Vagina (tissue), 2 donors: ENCODE measurements at places on chromosomes 3 and 15. TPM values are rescaled to one million over a fixed set of nuclear protein-coding genes. Genes with fewer than 3 reads are reported as not detected.
A peak's percentile ranks its signal among the peaks of the same experiment; 100 is the strongest.

The DNAH1 gene
- total RNA-seq = 12.3 TPM

The GP5 gene
- total RNA-seq = not detected

The OR5K2 gene
- total RNA-seq = not detected

The TAGLN3 gene
- total RNA-seq = 3.9 TPM

The SCAMP5 gene
- total RNA-seq = 6.6 TPM

DNA sequence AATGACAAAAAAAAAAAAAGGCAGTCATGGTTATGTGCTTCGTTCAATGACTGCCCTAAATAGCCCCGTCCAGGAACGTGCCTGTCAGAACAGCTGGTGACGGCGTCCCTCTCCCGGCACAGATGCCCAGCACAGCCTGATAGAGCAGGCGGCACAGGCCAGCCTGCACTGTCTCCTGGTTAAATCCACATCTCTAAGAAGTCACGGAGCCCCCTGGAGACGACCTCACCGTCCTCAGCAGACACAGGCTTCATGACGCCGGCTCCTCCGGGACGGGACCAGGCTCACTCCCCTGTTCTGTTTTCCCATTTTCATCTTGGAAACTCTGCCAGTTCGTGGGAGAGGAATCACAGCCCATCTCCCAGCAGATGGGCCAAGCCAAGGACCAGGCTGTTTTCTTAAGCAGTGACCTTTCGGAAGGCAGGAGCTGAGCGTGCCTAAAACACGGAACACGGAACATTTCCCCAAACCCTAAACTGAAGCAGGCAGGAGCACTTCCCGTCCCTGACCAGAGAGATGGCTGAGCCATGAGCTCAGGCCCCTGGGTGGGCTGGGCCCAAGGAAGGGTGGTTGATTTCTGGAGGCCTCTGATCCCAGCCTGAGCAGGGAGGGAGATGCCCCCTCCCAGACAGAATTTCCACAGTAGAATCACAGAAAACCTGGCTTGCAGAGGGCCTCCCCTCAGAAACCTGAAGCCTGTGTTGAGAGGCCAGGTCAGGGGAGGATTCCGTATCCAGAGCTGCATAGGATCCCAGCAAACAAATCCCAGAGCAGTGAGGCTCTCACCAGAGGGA, 35.9 kb downstream of the ADCY5 start:
- no peaks in the 10 kb centered on the region for H3K27me3 ChIP-seq
- H3K4me3 ChIP-seq = peak overlapping the region; percentile 18
- DNase-seq = no peak
- H3K36me3 ChIP-seq = no peaks in the 10 kb centered on the region
- H3K27ac ChIP-seq = peak overlapping the region; percentile 82

GRCh38 chr15:90597577-90597976, 67.9 kb downstream of the CRTC3 start:
- DNase-seq = no peak
- peaks cover 56% of the 10 kb centered on the region for H3K4me1 ChIP-seq
- peak overlapping the region; percentile 63 for H3K27ac ChIP-seq
- H3K27me3 ChIP-seq = no peaks in the 10 kb centered on the region
- peaks cover 5% of the 10 kb centered on the region for H3K36me3 ChIP-seq

DNA sequence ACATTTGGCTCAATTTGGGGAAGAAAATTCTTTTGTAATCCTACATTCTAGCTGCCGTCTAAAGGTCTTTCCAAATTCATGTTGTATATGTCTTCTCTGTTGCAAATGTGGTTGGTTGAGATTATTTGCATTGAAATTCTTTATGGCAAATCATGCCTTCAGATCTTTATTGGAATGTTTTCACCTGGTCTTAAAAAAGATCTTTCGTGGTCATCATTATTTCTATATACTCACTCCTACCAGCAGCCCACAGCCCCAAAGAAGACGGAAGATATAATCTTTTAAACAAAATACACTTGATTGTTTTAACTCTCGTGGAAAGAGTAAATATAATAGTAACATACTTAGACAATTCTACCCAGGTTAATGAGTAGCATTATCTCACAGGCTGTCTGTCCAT, 41.5 kb upstream of the PPARG start:
- no peak for DNase-seq
- H3K4me3 ChIP-seq = no peak overlapping the region
- H3K27me3 ChIP-seq = no peaks in the 10 kb centered on the region
- no peak overlapping the region for H3K27ac ChIP-seq
- no peaks in the 10 kb centered on the region for H3K4me1 ChIP-seq
- no peaks in the 10 kb centered on the region for H3K36me3 ChIP-seq

- H3K36me3 ChIP-seq = no peaks in the 10 kb centered on the region
- no peak overlapping the region for H3K27ac ChIP-seq
- DNase-seq = no peak
- H3K4me1 ChIP-seq = no peaks in the 10 kb centered on the region
Observed at GRCh38 chr3:159645874-159646273, 342.8 kb upstream of the IL12A start.

DNA sequence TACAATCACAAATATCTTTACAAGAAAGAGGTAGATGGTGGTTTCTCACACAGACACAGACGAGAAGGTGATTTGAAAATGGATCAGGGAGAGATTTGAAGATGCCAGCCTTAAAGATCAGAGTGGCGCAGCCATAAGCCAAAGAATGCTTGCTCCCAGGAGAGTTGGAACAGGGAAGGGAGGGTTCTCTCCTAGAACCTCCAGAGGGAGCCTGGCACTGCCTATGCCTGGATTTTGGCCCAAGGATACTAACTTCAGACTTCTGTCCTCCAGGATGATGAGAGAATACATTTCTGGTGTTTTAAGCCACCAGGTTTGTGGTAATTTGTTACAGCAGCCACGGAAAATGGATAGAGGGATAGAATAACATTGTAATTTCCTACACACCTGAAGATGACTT, 279.1 kb downstream of the FAM43A start:
- no peaks in the 10 kb centered on the region for H3K36me3 ChIP-seq
- H3K4me3 ChIP-seq = no peak overlapping the region
- H3K27ac ChIP-seq = no peak overlapping the region
- no peaks in the 10 kb centered on the region for H3K4me1 ChIP-seq

DNA sequence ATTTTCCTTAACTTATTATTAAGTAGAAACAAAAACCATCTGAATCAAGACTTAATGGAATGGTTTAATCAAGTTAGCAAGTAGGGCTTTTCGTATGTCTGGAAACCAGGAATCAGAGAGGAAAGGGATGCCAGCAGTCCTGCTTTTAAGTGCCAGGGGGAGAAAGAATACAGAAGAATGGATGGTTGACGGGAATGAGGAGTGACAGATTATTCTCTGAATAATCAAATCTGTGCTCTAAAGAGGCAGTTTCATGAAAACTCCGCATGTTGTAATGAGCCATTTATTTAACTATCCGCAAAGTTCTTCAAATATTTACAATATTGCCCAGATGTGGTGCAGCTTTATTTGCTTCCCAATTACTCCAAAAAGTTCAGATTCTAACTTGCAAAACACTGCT, 103.0 kb downstream of the CTNNB1 start:
- no peaks in the 10 kb centered on the region for H3K27me3 ChIP-seq
- no peaks in the 10 kb centered on the region for H3K4me1 ChIP-seq
- H3K27ac ChIP-seq = no peak overlapping the region
- H3K4me3 ChIP-seq = no peak overlapping the region
- no peak for DNase-seq

- H3K27me3 ChIP-seq = no peaks in the 10 kb centered on the region
- H3K4me1 ChIP-seq = peaks cover 28% of the 10 kb centered on the region
- peak overlapping the region; percentile 95 for H3K27ac ChIP-seq
- no peaks in the 10 kb centered on the region for H3K36me3 ChIP-seq
- no peak for DNase-seq
- peak overlapping the region; percentile 85 for H3K4me3 ChIP-seq
Observed at GRCh38 chr3:129120254-129121004, 1.2 kb downstream of the RAB43 start.

DNA sequence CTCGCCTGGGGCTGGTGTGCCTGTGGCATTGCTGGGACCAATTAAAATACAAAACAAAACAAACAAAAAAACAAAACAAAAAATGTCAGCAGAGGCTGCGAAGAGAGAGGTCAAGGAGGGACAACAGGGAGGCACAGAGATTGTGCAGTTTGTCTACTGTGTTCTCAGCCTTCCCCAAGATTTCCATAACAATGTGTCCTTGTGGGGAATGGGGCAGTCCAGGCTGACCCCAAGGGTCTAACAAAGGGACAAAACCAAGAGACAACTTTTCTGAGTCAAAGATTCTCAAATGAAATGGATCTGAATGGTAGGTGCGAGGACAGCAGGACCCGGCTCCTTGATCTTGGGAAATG, 46.4 kb upstream of the TRPM1 start:
- H3K27ac ChIP-seq = no peak overlapping the region
- no peak for DNase-seq
- H3K36me3 ChIP-seq = no peaks in the 10 kb centered on the region
- no peaks in the 10 kb centered on the region for H3K27me3 ChIP-seq
- peaks cover 6% of the 10 kb centered on the region for H3K4me1 ChIP-seq

GRCh38 chr3:55439657-55440056, 47.4 kb downstream of the WNT5A start:
- DNase-seq = no peak
- H3K36me3 ChIP-seq = no peaks in the 10 kb centered on the region
- H3K4me3 ChIP-seq = no peak overlapping the region
- H3K4me1 ChIP-seq = no peaks in the 10 kb centered on the region
- no peaks in the 10 kb centered on the region for H3K27me3 ChIP-seq

DNA sequence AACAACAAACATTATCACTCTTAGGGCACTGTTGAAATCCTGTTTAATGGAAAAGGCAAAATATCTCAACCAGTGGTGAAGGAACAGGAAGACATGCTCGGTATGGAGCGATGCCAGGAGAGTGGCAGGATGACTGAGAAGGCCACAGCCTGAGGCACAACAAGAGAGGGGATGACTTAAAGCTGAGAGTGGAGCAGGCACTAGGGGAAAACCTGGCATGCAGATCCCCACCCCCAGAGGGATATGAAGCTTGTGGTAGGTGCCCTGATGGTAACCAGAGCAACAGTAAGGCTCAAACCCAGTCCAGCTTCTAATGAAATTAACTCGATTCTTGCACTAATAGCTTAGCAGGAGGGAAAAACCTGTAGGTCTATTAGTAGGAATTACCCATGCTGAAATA, 40.4 kb downstream of the LYSMD4 start:
- no peak overlapping the region for H3K27ac ChIP-seq
- H3K4me1 ChIP-seq = no peaks in the 10 kb centered on the region
- no peak overlapping the region for H3K4me3 ChIP-seq
- H3K36me3 ChIP-seq = no peaks in the 10 kb centered on the region
- H3K27me3 ChIP-seq = no peaks in the 10 kb centered on the region

- no peak for DNase-seq
- no peaks in the 10 kb centered on the region for H3K4me1 ChIP-seq
- H3K4me3 ChIP-seq = no peak overlapping the region
Observed at GRCh38 chr15:67479781-67480505, 41.0 kb upstream of the C15orf61 start.

DNA sequence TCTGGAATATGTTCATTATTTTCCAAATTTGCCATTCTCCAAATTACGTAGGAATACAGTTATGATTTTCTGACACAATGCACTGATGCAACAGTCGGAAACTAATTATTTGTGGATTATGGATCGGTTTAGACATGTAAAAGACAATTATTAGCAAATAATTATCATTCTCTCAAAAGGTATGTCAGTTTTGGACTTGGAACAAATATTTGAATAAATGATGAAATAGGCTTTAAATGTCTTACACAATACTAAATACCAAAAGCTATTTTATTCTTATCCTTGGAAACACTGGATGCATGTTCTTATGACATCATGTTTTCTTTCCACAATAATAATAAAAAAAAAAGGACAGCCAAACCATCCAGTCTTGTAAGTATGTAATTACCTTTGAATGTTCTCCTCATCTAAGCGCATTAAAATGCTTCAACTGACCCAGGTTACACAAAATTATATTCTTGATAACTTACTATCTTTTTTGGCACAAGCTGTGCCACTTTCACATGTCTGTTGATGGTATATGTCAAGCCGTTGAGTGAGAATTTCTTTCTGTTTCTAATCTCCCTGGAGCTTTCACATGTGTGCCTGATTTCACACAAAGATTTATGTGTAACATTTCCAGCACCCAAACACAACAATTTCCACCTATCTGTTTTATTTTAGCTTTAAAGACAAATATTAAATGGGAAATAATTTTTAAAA, 238.5 kb upstream of the ZNF385D start:
- DNase-seq = no peak

DNA sequence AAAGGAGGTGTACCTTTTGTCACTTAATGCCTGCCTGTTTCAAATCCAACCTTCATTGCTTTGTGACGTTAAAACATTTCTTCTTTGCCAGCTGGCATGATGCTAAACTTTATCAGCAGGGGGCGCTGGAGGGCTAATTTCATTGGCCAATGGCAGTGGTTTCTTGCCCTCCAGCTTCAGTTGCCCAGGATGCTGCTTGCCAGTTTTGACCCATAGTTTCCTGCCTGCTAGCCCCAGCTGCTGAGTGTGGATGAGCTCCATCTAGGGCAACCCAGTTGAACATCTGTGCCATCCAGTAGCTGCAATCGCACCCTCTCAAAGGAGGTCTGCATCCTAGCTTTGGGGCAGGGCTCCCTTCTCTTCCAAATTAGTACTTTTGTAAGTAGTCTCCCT, 22.1 kb downstream of the ACKR2 start:
- no peaks in the 10 kb centered on the region for H3K36me3 ChIP-seq
- no peaks in the 10 kb centered on the region for H3K4me1 ChIP-seq
- H3K4me3 ChIP-seq = no peak overlapping the region
- H3K27me3 ChIP-seq = no peaks in the 10 kb centered on the region

DNA sequence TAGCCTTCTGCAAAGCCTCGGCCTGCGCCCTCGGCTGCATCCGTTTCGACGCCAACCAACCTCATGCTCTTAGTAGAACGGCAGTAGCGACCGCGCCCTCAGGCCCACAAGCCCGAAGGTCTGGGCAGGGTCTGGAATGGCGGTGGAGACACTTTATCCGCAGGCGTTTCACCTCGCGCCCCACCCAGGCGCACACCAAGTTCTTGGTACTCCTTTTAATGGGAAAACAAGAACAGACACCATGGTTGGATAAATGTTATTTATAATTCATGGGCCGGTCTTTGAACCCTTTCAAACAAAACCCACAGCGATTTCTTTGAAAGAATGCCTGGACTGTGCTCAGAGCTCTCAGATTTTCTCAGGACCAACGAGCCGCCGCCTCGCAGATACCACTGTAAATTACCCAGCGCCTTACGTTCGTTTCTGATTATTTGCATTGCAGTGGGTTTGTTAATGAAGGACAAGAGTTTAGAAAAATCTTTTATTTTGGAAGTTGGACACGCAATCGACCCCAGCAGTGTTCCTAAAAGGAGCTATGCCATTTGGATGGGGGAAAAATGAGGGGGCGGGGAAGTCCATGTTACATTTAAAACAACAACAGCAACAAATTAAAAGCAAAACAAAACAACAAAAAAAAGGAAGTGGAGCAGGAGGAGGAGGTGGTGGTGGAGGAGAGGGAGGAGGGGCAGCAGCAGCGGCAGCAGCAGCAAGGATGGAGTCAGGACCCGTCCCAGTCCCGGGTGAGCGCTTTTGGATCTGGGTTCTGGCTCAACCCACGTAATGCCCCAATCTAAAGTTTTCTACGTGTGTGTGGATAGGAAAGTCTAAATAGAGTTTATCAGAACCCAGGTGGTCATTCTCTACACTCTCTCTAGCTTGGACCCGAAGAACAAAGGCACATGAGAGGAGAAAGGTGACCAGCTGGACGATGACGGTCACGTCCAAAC, 993 bp upstream of the ISL2 start:
- H3K4me1 ChIP-seq = peaks cover 39% of the 10 kb centered on the region
- H3K27ac ChIP-seq = peak overlapping the region; percentile 63
- peaks cover 7% of the 10 kb centered on the region for H3K27me3 ChIP-seq
- peak; percentile 78 for DNase-seq
- H3K4me3 ChIP-seq = no peak overlapping the region
- no peaks in the 10 kb centered on the region for H3K36me3 ChIP-seq

- H3K27me3 ChIP-seq = no peaks in the 10 kb centered on the region
- no peak overlapping the region for H3K27ac ChIP-seq
- DNase-seq = no peak
- H3K4me3 ChIP-seq = no peak overlapping the region
Observed at GRCh38 chr3:143525408-143525807, 322.9 kb downstream of the SLC9A9 start.
